ENCODE measurements at places on chromosomes 4 and X.

GRCh38 chr4:16545656-16546055, 319.4 kb upstream of the TAPT1 start:
- no peak for DNase-seq

DNA sequence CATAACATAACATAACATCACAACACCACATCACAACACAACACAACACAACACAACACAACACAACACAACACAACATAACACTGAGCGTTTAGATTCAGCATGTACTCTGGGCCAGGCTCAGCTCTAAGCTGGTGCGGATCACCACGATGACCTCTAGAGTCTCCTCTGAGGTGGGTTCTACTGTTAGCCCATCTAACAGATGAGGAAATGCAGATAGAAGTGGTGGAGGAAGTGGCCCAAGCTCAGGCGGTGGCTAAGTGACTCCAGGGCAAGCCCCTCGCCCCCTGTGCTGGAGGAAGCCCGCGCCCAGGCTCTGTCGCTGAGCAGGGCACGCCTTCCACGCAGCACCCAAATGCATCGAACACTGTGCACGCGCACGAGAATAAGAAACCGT, 45.3 kb upstream of the CDKN2AIP start:
- no peak for DNase-seq

DNA sequence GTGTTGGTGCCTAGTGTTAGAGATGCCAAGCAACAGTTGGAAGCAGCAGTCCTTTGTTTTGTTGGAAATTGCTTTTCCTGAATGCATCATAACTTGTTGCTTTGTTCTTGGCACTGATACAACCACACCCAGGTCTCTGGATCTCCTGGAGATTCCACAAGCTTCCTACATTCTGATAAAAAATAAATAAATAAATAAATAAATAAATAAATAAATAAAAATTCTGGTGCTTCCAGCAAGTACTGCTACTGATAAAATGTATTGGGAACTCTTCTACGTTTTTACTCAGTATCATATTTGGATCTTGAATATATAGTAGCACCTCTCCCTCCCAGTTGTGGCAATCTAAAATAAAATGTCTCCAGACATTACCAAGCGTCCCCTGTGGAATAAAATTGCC, 62.7 kb upstream of the GRID2 start:
- no peak for DNase-seq

DNA sequence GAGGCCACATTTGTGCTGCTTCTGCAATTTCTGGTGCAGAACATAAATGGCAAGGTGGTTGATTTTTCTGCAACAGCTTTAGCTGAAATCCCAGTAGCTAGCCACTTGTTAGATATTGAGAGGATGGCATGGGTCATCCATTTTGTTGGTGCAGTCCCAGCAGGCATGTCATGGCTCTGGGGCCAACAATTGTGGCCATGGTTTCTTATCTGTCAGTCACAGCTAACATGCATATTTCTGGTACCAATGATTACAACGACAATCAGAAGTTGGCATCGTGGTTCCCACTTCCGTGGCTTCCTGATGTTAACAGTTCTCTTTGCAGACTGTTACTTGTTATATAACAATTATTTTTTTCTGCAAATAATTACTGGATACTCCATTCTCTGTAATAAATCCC, 42.8 kb upstream of the PRKG2 start:
- DNase-seq: no peak

DNA sequence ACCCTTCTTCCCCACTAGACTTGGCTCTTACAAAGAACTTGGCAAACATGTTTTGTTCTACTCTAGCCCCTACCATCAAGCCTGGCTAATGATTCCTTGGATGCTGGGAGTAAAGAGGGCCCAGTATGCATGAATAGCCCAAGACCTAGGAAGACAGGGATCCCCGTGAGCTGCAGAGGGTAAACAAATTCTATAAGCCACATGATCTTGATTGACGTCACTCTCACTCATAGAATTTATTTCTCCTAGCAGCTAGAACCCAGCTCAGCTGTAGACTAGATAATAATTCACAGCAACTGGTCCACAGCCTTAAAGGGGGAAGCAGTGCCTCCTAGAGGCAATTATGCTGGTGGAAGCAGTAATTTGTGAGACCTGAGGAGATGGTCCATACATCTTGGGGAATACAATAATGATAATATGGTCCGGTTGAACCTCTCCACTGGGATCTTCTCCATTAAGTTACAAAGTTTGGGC, 16.1 kb upstream of the USO1 start:
- no peak for DNase-seq

GRCh38 chrX:12441381-12442128, 303.3 kb downstream of the FRMPD4 start:
- no peak for DNase-seq
